Myometrial cell (primary cell): ENCODE measurements at places on chromosomes 13 and 19. TPM values are rescaled to one million over a fixed set of nuclear protein-coding genes. Genes with fewer than 3 reads are reported as not detected.

The HOMER3 gene
- 85.4 and 94.0 TPM in 2 replicates for total RNA-seq

The UBE2L5 gene
- total RNA-seq, result not detected in 2 replicates

The ZNF93 gene
- total RNA-seq, result 0.58 and 5.7 TPM in 2 replicates

The CCDC70 gene
- total RNA-seq, result not detected in 2 replicates

The SLITRK6 gene
- not detected in 2 replicates for total RNA-seq

The PTH2 gene
- total RNA-seq, result not detected in 2 replicates

The CEACAM1 gene
- total RNA-seq, result under 0.01 TPM in 1 of 2 replicates, not detected in the other

The CERS1 gene
- 0.58 and 0.71 TPM in 2 replicates for total RNA-seq

The TLE6 gene
- total RNA-seq, result 0.71 and 3.7 TPM in 2 replicates

The NOVA2 gene
- not detected in 2 replicates for total RNA-seq

The ZNF763 gene
- 0.53 and 0.86 TPM in 2 replicates for total RNA-seq

The CYP4F12 gene
- total RNA-seq, result not detected in 2 replicates

The QPCTL gene
- 29.2 and 49.6 TPM in 2 replicates for total RNA-seq

The MLNR gene
- total RNA-seq, result not detected in 2 replicates

The CLEC4M gene
- total RNA-seq, result not detected in 2 replicates

The APLP1 gene
- total RNA-seq, result 18.4 and 45.8 TPM in 2 replicates

The SHC2 gene
- total RNA-seq, result under 0.01 TPM in 1 of 2 replicates, not detected in the other

The CGB5 gene
- not detected in 2 replicates for total RNA-seq

The LNX2 gene
- 3.4 and 3.5 TPM in 2 replicates for total RNA-seq

The MCEMP1 gene
- not detected in 2 replicates for total RNA-seq

The CEACAM21 gene
- total RNA-seq, result not detected in 2 replicates

The ZNF439 gene
- total RNA-seq, result 0.58 and 1.4 TPM in 2 replicates
